SJSA1 (cell line): ENCODE measurements at places on chromosomes 16 and 17. TPM values are rescaled to one million over a fixed set of nuclear protein-coding genes. Genes with fewer than 3 reads are reported as not detected.
A peak's percentile ranks its signal among the peaks of the same experiment; 100 is the strongest.

ZNF821 gene
- 4.2 and 19.2 TPM in 2 replicates for total RNA-seq

SPNS3 gene
- not detected in 2 replicates for total RNA-seq

CACNB1 gene
- total RNA-seq = 0.94 and 2.9 TPM in 2 replicates

SIRT7 gene
- 23.9 and 34.7 TPM in 2 replicates for total RNA-seq

CARHSP1 gene
- 162 and 182 TPM in 2 replicates for total RNA-seq

SLFN12L gene
- total RNA-seq = 0.72 and 1.4 TPM in 2 replicates

CD300LB gene
- not detected in 2 replicates for total RNA-seq

ADPRM gene
- total RNA-seq = 6.1 and 9.5 TPM in 2 replicates

CHST4 gene
- not detected in 2 replicates for total RNA-seq

ZNF785 gene
- total RNA-seq = 4.6 and 6.8 TPM in 2 replicates

SOST gene
- 0.37 TPM in 1 of 2 replicates, not detected in the other for total RNA-seq

GPR179 gene
- 0.05 TPM in 1 of 2 replicates, not detected in the other for total RNA-seq

IL34 gene
- 0.74 and 1.4 TPM in 2 replicates for total RNA-seq

SCNN1G gene
- total RNA-seq = not detected in 2 replicates

MAF gene
- 12.8 and 13.8 TPM in 2 replicates for total RNA-seq

DNA sequence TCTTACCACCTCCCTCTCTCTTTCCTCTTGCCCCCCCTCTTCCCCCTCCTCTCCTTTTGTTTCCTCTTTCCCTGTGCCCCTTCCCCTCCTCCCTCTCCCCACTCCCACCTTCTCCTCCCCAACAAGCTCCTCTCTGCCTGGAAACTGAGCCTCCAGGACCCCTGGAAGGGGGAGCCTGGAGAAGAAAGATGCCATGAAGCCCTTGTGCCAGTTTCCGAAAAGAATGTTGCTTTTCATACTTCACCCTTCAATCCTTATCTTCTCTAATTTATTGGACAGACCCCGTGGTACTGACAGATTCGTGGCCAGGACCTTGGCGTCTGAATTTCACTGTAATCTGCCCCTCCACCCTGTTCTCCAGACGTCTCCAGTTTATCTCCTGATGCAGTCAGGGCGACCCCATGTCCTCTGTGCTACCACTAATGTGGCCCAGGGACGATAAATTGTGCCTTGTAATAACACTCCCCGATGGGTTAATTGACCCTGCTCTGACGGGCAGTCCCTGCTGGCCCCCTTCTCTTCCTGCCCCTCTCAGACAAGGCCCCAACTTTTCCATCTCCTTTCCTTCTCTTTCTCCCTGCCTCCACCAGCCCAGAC, 138.4 kb upstream of the GSE1 start:
- no peak for DNase-seq

GRCh38 chr17:48532261-48532660, 1.4 kb upstream of the HOXB1 start:
- no peak for DNase-seq

- no peak for DNase-seq
Measured at GRCh38 chr17:79000396-79001189, 9.0 kb downstream of the CANT1 start.

DNA sequence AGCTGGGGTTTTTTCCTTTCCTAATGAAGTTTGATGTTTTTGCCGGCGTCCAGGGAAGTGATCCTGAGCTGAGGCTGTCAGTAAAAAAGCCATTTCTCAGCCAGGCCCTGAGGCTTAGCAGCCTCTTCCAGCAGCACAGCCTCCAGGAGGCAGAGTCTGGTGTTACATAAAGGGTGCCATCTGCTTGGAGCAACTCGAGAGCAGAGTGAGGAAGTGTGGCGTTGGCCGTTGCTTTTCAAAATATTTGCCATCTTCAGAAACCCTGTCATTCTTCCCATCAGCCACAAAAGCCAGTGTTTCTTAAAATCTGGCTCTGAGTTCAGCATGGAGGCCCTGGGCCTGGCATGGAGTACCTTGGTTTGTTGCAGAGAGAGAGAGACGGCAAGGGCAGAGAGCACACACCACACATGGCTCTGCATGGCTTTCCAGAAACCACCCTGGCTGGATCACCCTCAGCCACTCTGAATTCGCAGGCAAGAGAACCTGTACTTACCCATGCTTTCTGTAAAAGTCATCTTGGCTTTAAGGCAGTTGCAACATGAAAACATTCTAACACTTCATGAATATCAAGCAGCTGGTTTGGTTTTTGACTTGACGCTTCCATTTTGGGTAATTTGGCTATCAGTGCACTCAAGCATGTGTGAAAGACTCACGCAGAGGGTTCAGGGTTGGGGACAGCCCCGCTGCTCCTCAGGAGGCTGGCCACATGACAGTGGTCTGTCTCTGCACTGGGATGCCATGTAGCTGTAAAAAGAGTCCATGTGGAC, 21.0 kb downstream of the PMM2 start:
- DNase-seq = no peak

DNA sequence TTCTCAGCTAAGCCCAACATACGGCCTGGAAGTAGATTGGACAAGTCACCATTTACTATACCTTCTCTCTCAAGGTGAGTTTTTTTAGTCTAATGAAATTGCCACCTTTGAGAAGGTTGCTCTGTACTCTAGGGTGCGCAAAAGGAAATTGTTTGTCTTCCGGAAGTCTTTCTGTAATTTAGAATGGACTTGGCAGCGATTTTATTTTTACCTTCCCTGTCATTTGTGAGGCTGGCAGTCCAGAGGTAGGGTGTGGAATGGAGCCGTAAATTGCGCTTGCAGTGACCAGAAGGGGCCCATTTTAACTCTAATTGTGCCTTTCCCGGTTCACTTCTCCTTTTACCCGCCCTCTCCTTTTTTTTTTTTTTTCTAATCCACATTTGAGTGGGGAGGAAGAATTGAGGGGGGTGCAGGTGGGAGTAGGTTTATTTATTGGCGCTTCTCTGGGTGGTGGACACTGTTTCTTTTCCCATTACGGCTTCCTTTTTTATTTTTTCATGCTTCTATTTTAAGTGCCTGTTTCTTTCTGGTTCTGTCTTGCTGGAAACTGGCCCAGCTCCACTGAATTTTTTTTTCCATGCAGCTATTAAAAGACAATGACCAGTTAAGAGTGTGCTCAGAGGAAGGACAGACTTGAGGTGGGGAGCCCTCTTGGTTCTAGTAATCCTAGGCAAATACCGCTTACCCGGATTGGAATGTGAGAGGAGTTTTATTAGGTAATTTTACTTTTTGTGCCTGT, 89.7 kb upstream of the CLEC18A start:
- peak; percentile 46 for DNase-seq

- no peak for DNase-seq
Measured at GRCh38 chr17:14910916-14911315, 354.2 kb downstream of the PMP22 start.

- DNase-seq = no peak
Measured at GRCh38 chr17:39018267-39019134, 51.3 kb upstream of the FBXO47 start.

DNA sequence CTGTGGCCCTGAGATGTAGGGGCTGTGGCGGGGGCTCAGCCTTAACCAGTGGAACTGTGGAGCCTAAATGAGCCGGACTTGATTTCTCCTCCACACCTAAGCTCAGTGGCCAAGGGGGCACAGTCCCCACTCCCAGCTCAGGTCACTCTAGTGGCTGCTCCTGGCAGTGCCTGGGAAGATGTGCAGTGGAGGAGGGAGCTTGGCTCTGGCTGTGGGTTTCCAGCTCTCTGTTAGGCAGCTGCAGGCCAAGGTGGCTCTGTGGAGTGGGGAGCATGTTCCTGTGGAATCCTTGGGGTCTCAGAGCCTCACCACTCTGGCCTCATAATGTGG, 76.3 kb downstream of the AMFR start:
- no peak for DNase-seq

GRCh38 chr17:55783684-55784245, 32.9 kb downstream of the PCTP start:
- no peak for DNase-seq

GRCh38 chr17:57881143-57881542, 31.3 kb upstream of the MRPS23 start:
- DNase-seq = peak; percentile 75

- no peak for DNase-seq
Measured at GRCh38 chr17:45914047-45914717, 19.8 kb downstream of the MAPT start.

DNA sequence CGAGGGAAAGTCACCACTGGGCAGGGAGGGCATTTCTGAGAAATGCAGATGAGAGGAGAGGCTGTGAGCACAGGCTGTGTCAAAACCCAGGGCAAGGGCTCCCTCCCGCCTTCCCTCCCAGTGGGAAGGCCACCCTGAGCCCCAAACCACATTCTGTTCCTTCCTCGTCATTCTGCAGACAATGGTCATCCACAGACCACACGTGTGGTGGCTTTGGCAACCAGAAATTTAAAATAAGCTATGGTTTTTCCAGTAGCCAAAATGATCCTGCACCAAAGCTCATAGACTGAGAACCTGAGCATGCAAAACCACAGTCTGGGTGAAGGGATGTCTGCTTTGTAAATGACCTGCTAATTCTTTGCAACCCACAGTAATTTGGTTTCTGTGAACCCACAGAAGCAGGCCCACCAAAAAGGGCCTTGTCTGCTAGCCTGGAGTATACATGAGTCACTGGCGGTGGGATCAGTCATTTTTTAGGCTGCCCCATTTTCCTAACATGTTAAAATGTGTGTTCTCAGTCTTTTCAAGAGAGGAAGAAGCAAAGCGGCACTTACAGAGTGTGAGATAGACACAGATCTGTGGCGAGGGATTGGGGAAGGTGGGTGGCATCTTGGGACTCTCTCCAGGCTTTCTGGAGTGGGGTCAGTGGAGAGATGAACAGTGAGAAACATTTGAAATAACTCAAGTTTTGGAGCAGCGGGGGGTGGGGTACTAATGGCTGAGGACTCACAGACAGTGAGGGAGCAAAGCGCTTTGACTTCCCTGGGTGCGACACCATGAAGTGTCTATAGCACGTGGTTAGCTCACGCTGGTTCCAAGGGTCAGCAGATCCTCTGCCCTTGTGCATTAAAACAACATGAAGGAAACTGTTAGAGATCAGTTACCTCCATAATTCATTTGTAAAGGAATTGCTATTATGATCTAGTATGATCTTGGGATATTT, 20.5 kb downstream of the GRB7 start:
- peak; percentile 94 for DNase-seq

DNA sequence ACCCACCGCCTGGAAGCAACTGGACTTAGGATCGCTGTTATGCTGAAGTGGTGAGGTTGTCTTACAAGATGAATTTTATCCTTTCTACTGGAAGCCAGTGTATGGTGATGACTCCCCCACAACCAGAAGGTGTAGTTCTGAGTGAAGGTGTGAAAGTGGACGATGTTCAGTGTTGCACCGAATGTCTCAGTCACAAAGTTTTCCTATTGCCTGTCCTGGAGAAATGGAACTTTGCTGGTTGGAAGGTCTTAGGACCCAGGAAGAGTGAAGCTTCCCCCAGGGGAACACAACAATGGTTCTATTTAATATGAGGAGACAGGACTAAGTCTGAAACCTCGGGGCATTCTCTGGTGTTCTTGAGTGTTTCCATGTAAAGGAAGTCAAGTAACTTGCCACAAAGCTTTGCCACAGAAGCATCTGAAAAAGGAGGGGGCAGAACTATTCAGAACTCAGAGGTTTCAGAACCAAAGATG, 44.2 kb downstream of the USP22 start:
- DNase-seq = no peak

DNA sequence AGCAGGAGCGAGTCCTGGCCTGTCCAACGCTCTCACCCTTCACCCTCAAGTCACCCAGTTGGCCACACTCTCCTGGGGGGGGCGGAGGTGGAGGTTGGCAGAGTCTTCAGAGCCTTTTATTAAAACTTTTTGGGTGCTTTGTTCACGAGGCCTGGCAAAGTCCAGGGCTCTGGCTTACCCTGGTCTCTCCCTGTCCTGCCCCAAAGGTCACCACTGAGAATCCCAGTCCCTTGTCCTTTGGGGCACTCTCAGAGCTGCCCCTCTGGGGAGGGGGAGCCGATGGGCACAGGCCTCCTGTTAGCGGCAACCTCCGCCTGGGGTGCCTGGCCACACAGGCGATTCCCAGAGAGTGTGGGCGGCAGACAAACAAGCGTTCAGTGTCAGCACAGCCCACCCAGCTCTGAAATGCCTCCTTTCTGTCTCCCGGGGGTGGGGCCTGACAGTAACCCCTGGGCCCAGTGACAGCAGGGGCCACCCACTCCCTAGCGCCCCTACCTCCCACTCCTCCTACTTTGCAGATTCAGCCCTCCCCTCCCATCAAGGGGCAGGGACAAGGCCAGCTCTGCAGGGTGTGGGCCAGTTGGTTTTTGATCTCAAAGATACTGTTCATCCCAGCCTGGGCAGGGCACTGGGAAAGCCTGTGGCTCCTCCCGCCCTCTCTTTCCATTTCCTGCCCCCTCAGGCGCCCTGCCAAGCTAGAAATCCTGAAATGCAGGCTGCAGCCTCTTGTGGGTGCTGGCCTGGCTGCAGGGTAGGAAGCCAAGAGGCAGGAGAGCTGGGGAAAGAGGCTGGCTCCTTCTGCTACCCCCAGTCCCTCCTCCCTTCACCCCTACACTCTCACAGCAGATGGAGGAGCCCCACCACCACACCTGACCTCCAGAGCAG, 36.6 kb upstream of the EMP2 start:
- no peak for DNase-seq

- DNase-seq = peak; percentile 32
Measured at GRCh38 chr16:53159781-53160436, 105.1 kb downstream of the CHD9 start.

DNA sequence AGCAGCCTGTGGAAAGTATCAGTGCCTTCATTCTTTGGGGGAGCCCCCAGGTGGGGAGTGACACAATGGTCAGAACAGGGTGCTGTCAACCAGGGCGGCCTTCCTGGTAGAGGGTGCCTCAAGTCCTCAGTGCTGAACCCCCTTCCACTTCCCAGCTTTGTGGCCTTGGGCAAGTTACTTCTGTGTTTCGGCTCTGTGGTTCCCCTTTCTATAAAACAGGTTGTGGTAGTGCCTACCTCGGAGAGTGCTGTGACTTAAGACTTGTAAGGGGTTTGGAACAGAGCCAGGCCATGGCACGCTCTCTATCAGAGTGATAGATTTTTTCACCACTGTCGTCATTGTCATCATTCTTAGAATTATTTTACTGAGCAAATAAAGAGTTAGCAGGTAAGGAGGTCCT, 141.1 kb downstream of the CCDC182 start:
- DNase-seq = no peak

GRCh38 chr17:83173914-83174361, 94.5 kb downstream of the METRNL start:
- DNase-seq = no peak

GRCh38 chr16:89786474-89787364, 29.7 kb downstream of the FANCA start:
- no peak for DNase-seq

DNA sequence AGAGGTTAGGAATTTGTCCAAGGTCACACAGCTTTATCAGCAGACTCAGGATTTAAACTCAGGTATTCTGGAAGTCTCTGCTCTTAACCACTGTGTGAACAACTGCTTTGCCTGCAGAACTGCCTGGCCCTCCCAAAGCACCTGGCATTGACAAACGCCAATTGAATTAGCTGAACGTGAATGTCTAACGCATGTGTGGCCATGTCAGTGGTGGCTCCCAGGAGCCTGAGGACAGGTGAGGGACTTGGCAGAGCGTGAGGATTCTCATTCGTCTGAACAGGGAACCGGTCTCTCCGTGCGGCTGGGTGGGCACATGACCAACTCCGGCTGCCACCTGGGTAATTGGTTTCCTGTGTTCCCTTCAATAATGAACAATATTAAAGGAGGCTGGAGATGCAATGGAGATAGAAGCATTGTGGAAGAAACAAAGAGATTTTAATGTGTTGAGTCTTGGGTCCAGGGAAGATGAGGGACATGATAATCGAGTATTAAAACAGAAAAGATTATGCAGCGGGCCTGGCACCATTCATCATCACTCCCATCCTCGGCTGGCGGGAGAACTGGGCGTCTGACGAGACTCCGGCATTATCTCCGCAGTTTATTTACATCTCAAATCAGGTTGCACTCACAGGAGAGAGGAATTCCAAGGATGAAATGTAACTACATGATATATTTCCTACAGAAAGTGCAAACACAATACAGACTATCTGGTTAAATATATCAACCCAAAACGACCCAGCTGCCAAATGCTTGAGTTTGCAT, 113.5 kb downstream of the NPIPB5 start:
- no peak for DNase-seq
